ENCODE measurements at places on chromosomes 7 and 10.

DNA sequence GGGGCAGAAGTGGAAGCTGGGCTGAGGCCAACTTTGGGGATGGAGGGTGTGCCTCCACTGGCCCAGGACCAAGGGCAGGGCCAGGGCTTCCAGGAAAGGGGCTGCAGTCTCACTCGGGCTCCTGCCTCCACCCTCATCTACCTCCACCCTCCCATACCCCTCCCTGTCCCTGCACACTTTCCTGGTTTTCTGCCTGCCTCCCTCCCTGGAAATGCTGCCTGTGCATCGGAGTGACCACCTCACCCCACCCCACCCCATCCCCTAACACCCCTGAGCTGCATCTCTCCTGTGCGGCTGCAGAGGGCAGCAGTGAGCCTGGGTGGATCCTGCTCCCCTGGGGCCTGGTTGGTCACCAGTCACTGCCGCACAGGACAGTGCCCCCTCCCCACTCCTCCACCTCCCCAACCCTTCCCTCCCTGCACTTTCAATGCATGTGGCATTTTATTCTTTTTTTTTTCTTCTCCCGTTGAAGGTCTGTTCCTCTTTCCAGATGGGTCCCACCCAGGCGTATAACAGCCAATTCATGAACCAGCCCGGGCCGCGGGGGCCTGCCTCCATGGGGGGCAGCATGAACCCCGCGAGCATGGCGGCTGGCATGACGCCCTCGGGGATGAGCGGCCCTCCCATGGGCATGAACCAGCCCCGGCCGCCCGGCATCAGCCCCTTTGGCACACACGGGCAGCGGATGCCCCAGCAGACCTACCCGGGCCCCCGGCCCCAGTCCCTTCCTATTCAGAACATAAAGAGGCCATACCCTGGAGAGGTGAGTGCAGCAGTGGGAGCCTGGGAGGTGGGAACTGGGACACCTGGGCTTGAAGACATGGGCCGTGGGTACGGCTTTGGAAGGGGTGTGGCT is 54.1 kb upstream of the PPIF start:
- DNase-seq = peak; percentile 40

DNA sequence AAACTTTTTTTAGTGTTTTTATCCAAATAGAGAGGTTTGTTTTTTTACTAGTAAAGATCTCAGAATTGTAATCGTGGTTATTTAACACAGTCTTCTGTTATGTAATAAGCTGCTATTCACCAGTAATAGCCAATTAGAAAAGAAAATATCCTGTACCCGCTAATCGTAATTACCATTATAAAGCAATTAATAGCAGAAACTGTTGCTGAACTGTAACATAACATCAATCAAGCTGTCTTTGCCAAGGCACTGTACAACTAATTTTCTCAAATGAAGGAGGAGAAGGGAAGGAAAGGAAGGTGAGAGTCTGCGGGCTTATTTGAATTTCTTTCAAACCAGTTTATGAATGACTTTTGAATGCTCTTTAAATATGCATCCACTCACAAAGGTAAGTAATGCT is 9.3 kb downstream of the ZNF277 start:
- no peak for DNase-seq

GRCh38 chr10:96431211-96431970 is 72.6 kb upstream of the OPALIN start:
- DNase-seq = no peak

GRCh38 chr10:102285133-102285532 is 39.8 kb downstream of the GBF1 start:
- no peak for DNase-seq

All from DMS53 (cell line).